Colonic mucosa (tissue), 4 donors: ENCODE measurements at places on chromosomes 1 and 21. TPM values are rescaled to one million over a fixed set of nuclear protein-coding genes. Genes with fewer than 3 reads are reported as not detected.

- H3K27me3 ChIP-seq = no peaks in the 10 kb centered on the region
- H3K27ac ChIP-seq = peak overlapping the region; percentile 53
- no peak for DNase-seq
- H3K4me3 ChIP-seq = no peak overlapping the region
- no peaks in the 10 kb centered on the region for H3K4me1 ChIP-seq
- H3K36me3 ChIP-seq = no peaks in the 10 kb centered on the region
These were observed 159.3 kb upstream of the SGIP1 start for GRCh38 chr1:66374561-66375111.

Gene GPR37L1
- 3.1 TPM for total RNA-seq

GRCh38 chr1:148435406-148435805, 47.7 kb downstream of the PPIAL4G start:
- H3K4me3 ChIP-seq = no peak overlapping the region
- H3K4me1 ChIP-seq = no peaks in the 10 kb centered on the region
- DNase-seq = no peak
- no peak overlapping the region for H3K27ac ChIP-seq
- H3K36me3 ChIP-seq = no peaks in the 10 kb centered on the region
- H3K27me3 ChIP-seq = no peaks in the 10 kb centered on the region

- no peaks in the 10 kb centered on the region for H3K4me1 ChIP-seq
- DNase-seq = no peak
- no peaks in the 10 kb centered on the region for H3K27me3 ChIP-seq
- peaks cover 23% of the 10 kb centered on the region for H3K36me3 ChIP-seq
- H3K27ac ChIP-seq = no peak overlapping the region
- no peak overlapping the region for H3K4me3 ChIP-seq
These were observed 8.5 kb downstream of the SSR2 start for GRCh38 chr1:156012051-156012817.

Gene TFAP2E
- 1.1 TPM for total RNA-seq

Gene OVAAL
- total RNA-seq = not detected

GRCh38 chr1:157523774-157524493, 28.4 kb downstream of the FCRL5 start:
- H3K4me3 ChIP-seq = no peak overlapping the region
- no peak for DNase-seq
- H3K27ac ChIP-seq = no peak overlapping the region

DNA sequence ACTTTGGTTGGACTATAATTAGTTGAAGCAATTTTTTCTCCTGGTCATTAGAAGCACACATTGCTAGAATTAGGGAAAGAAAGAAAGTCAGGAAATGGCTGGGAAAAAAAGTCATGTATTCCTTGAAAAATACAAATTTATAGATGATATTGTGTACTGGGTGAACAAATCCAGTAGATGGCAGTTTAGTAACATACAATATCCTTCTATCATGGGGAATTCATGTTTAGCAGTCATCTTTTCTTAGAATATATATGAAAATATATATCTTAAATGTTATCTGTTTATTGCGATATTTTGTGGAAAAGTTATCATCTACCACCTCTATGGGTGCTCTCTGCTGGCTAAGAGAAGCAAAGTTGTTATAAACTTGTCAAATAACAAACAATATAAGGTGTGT, 13.1 kb upstream of the ZRANB2 start:
- no peak for DNase-seq
- no peak overlapping the region for H3K27ac ChIP-seq
- no peaks in the 10 kb centered on the region for H3K4me1 ChIP-seq
- H3K36me3 ChIP-seq = no peaks in the 10 kb centered on the region
- H3K27me3 ChIP-seq = no peaks in the 10 kb centered on the region

- no peak overlapping the region for H3K4me3 ChIP-seq
- H3K27me3 ChIP-seq = no peaks in the 10 kb centered on the region
- H3K36me3 ChIP-seq = no peaks in the 10 kb centered on the region
- no peaks in the 10 kb centered on the region for H3K4me1 ChIP-seq
- H3K27ac ChIP-seq = no peak overlapping the region
These were observed 37.6 kb upstream of the GALNT2 start for GRCh38 chr1:230029244-230029941.

- peak; percentile 79 for DNase-seq
- H3K27me3 ChIP-seq = no peaks in the 10 kb centered on the region
- no peaks in the 10 kb centered on the region for H3K4me1 ChIP-seq
- H3K36me3 ChIP-seq = no peaks in the 10 kb centered on the region
These were observed 31.1 kb upstream of the SRP9 start for GRCh38 chr1:225746361-225747179.

DNA sequence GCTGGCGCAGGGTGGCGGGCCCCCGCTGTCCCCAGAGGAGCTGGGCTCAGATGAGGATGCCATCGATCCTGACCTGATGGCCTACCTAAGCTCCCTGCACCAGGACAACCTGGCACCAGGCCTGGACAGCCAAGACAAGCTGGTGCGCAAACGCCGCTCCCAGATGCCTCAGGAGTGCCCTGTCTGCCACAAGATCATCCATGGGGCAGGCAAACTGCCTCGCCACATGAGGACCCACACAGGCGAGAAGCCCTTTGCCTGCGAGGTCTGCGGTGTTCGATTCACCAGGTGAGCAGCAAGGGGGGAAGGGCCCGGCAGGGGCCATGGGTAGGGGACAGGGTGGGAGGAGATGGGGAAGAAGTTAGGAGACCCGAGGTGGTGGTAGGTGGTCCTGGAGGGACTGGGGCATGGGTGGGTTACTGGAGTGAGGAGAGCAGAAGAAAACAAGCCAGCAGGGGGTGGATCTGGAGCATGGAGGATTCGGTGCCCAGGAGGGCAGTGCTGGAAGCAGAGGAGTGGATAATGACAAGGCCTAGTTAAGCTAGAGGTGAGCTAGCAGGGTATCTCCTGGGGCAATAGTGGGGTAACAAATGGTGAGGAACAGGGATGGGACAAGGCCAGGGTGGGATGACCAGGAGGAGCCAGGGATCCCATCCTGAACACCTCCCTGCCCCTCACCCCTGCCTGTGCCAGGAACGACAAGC, 13.1 kb downstream of the ZBTB7B start:
- peaks cover 13% of the 10 kb centered on the region for H3K36me3 ChIP-seq
- no peaks in the 10 kb centered on the region for H3K27me3 ChIP-seq
- H3K27ac ChIP-seq = peak overlapping the region; percentile 80
- peaks cover 45% of the 10 kb centered on the region for H3K4me1 ChIP-seq

GRCh38 chr21:45406801-45407628, 2.0 kb downstream of the COL18A1 start:
- DNase-seq = no peak
- H3K27me3 ChIP-seq = peaks cover 21% of the 10 kb centered on the region
- no peaks in the 10 kb centered on the region for H3K4me1 ChIP-seq

- no peaks in the 10 kb centered on the region for H3K36me3 ChIP-seq
- H3K4me3 ChIP-seq = no peak overlapping the region
- H3K4me1 ChIP-seq = no peaks in the 10 kb centered on the region
- no peaks in the 10 kb centered on the region for H3K27me3 ChIP-seq
- no peak for DNase-seq
These were observed 9.9 kb downstream of the SEC16B start for GRCh38 chr1:177959811-177960515.

DNA sequence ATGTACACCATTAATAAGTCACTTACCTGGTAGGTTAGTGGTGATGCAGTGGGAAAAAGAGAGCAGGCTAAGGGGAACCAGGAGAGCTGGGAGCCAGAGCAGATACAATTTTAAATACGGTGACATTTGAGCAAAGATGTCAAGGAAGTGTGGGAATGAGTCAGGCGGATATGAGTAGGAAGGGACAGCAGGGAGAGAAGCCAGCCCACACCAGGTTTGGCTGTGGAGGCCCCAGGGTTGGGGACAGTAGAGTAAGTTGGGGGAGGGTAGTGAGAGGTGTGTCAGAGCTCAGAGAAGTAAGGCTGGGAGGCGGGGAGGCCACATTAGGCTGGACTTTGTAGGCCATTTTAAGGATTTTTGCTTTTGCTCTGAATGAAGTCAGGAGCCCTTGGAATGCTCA, 482.0 kb downstream of the DISC1 start:
- H3K27ac ChIP-seq = no peak overlapping the region
- H3K4me3 ChIP-seq = no peak overlapping the region
- no peak for DNase-seq
- no peaks in the 10 kb centered on the region for H3K4me1 ChIP-seq
- no peaks in the 10 kb centered on the region for H3K36me3 ChIP-seq

Gene MAB21L3
- 4.5 TPM for total RNA-seq

- no peak overlapping the region for H3K4me3 ChIP-seq
- DNase-seq = no peak
- H3K27ac ChIP-seq = no peak overlapping the region
- no peaks in the 10 kb centered on the region for H3K4me1 ChIP-seq
- H3K36me3 ChIP-seq = no peaks in the 10 kb centered on the region
These were observed 23.3 kb upstream of the MOV10 start for GRCh38 chr1:112651205-112651604.

- no peak for DNase-seq
- H3K4me1 ChIP-seq = no peaks in the 10 kb centered on the region
- no peaks in the 10 kb centered on the region for H3K36me3 ChIP-seq
- H3K27me3 ChIP-seq = no peaks in the 10 kb centered on the region
- no peak overlapping the region for H3K4me3 ChIP-seq
These were observed 42.8 kb downstream of the MYSM1 start for GRCh38 chr1:58657082-58657481.

GRCh38 chr1:64082459-64082858, 121.0 kb upstream of the UBE2U start:
- H3K27me3 ChIP-seq = no peaks in the 10 kb centered on the region
- DNase-seq = no peak
- H3K4me1 ChIP-seq = no peaks in the 10 kb centered on the region
- H3K4me3 ChIP-seq = no peak overlapping the region

Gene SYDE2
- total RNA-seq = 6.5 TPM

DNA sequence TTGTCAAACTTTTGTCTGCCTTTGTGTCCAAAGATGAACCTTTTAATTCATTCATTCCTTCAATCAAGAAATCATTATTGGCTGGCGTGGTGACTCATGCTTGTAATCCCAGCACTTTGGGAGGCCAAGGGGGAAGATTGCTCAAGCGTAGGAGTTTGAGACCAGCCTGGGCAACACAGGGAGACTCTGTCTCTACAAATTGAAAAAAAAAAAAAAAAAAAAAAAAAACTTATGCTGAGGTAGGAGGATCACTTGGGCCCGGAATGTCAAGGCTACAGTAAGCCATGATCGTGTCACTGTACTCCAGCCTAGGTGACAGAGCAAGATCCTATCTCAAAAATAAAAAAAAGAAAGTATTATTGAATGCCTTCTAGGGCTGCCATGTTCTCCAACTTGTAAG, 51.3 kb upstream of the CXADR start:
- H3K4me3 ChIP-seq = no peak overlapping the region
- peak overlapping the region; percentile 24 for H3K27ac ChIP-seq
- DNase-seq = peak; percentile 22
- H3K27me3 ChIP-seq = no peaks in the 10 kb centered on the region

DNA sequence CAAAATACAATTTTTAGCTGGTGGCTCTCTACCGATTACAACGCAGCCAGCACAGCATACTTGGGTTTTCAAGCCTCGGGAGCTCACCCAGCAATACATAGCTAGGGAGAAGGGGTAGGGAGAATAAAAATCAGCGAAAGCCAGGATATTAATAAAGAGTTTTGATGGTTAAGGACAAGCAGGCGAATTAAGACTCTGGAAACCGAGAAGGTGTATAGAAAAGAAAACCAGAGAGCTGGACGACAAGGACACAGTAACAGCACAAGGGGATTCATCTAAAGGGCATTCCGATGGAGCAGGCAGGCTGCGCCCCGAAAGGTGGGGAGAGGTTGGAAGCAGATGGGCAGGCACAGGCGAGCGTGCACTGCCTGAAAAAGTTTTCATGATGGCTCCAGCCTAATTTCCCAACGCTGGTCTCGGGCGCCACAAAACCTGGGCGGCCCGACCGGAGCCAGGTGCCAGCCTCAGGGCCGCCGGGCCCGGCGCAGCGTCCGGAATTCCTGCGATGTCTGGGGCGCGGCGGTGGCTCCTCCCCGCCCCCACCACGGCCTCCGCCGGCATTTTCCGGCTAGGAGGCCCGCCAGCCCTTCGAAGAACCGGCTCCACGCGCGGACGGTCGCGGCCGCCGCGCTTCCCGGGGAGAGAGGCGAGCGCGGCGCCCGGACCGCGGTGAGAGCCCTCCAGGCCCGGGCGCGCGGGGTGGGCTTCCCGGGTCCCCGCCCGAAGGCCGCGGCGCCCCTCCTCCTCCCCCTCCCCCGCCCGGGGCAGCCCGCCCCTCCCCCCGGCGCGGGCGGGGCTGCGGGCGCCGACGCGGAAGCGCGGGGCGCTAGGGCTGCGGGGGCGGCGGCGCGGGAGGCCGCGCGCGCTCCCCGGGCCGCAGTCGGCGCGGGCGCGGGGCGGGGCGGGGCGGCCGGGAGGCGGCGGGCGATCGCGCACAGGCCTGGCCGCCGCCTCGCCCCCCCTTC, 774 bp upstream of the DYRK1A start:
- peak; percentile 72 for DNase-seq
- H3K27ac ChIP-seq = peak overlapping the region; percentile 99
- H3K4me1 ChIP-seq = peaks cover 7% of the 10 kb centered on the region
- H3K27me3 ChIP-seq = no peaks in the 10 kb centered on the region
- peak overlapping the region; percentile 61 for H3K4me3 ChIP-seq

Gene HJV
- total RNA-seq = not detected
